ENCODE measurements at places on chromosomes 5 and 9. TPM values are rescaled to one million over a fixed set of nuclear protein-coding genes. Genes with fewer than 3 reads are reported as not detected.

Gene PCDHGB6
- total RNA-seq, result 1.4 TPM

- no peak for DNase-seq
Measured at GRCh38 chr5:124733329-124733650, 13.1 kb downstream of the ZNF608 start.

GRCh38 chr5:72947498-72947897 lies 8.3 kb upstream of the FCHO2 start:
- no peak for DNase-seq

GRCh38 chr5:78508186-78508765 lies 140.3 kb downstream of the LHFPL2 start:
- no peak for DNase-seq

DNA sequence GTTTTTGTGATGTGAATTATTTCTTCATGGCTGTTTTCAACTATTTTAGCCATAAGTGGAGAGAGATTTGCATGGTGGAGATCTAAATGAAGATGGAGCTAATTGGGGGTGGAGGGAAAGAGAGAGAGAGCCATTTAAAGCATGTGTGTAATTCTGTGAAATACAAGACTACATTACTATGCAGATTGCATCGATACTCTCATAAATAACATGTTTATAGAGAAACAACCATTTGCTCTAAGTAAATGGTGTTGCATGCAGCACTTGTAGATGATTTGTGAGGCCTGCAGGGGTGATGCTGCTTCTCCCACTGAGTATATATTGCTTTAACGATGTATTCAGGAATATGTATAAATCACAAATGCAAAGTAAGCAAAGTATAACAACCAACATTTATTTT lies 270.2 kb upstream of the RIOK2 start:
- DNase-seq, result no peak
